ENCODE measurements at places on chromosomes 7 and 10.

DNA sequence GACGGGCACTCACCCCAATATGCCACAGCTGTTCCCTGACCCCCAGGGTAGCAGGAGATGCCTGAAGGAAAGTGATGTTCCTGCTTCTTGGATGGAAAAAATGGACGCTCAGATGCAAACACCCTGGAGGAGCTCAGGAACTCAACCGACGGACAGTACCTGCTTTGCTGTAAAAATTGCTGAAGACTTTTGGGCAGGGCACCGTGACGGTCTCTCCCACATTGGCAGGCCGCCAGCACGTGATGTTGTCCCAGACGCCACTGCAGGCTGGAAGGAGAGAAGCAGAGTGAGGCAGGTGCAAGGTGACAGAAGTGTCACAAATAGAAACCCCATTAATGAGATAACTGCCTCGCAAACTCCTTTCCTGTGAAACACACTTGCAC, 35.0 kb downstream of the VIPR2 start:
- no peak for DNase-seq

DNA sequence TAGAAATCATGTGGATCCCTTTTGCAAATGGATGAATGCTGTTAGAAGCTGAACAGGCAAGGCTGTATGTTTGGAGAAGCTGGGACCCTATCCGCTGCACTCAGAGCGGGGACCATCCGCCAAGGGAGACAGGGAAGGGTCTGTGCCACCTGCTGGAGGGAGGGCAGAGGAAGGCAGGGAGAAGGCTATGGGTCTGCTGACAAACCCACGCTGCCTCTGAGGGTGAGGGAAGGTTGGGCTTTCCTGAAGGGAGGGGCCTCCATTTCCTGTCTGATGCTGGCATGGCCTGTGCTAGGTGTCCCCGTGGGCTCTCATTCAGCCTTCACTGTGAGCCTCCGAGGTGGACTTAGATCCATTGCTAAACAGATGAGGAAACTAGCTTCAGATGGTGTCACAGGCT, 5.3 kb upstream of the CRHR2 start:
- no peak for DNase-seq

- DNase-seq: no peak
Observed at GRCh38 chr10:5816170-5816569, 2.9 kb upstream of the GDI2 start.

GRCh38 chr10:15515202-15515601, 144.1 kb upstream of the FAM171A1 start:
- DNase-seq: no peak

GRCh38 chr10:70475661-70476060, 2.9 kb upstream of the PALD1 start:
- no peak for DNase-seq

DNA sequence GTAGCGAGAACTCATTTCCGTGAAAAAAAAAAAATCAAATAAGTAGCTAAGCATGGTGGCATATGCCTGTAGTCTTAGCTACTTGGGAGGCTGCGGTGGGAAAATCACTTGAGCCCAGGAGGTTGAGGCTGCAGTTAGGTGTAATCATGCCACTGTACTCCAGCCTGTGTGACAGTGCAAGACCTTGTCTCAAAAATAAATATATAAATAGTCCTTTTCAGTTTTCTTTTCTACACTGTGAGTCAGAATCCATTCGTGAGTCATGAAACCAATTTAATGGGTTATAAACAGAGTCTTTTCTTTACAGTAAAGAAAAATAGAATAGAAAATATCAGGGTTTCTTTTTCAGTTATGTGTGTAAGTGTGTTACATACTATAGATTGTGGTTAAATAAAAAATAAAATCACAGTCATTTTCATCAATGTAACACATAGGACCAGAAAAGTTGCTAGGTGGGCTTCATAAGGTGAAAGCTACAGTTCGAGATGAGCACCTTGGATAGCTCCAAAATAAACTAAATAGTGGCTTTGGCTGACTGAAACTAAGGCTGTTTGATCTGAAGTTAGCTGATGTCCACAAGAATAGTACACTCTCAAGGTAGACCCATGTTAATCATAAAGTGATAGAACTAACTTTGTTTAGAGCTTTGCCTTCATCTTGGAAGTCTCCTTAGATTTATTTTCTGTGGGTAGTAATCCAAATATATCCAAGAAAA, 781.1 kb downstream of the GATA3 start:
- no peak for DNase-seq
